ENCODE measurements at places on chromosomes 4 and X.

DNA sequence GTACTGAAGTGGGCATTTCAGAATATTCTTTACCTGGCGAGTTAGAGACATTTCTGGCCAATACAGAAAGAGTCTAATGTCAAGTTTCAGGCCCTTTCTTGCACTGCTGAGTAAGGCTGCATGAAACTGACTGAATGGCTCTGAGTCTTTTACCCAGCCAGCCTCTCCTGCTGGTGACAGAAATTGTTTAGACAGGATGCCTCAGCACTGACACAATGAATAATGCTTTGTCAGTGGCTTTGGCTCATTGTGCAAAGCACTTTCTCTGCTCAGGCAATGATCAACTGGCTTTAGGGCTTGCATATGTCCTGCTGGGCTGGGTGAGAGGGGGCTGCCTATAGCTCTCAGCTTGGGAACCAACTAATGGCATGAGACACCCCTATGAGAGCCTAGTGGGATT lies 45.5 kb downstream of the CLNK start:
- no peak for DNase-seq

DNA sequence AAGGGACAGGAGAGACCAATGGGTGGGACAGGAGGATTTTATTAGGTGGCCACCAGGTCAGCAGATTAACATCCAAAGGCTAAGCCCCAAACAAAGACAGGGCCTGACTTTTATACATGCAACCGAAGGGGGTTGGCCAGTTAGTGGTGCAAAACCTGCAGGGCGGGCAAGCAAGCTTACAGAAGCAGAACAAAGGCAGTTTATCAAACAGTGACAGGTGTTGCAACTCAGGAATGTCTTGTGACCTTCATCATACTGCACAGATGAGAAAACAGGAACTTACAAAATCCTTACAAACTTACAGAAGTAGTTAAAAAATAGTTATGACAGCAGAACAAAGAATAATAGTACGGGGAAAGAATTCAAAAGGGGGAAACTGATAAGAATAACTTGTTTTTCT lies 708.1 kb downstream of the GLUD2 start:
- DNase-seq, result no peak

- no peak for DNase-seq
Measured at GRCh38 chrX:75131973-75132627, 24.0 kb downstream of the ABCB7 start.

- no peak for DNase-seq
Measured at GRCh38 chr4:16450724-16451123, 224.5 kb upstream of the TAPT1 start.

DNA sequence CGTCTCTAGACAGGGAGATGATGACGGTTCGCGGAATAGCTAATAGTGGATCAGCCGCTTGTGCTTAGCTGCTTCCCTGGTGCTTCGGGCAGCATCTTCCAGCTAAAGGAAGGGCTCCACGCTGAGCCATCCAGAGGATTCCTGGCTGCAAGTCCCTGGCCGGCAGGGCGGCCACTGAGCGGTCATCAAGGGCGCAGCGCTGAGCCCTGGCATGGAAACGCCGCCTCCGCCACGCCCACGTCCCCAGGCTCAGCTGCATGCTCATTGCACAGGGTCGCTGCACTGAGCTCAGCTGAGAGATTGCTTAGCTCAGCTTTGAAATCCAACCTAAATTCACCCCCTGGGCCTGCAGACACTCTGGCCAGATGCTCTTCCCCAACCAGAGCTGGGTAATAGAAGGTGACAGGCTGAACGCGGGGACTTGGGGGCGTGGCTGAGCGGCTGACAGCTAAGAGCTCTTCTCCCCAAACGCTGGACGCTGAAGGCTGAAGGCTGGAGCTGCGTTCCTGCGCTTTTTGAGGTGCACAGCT lies 118.2 kb upstream of the KIT start:
- no peak for DNase-seq

DNA sequence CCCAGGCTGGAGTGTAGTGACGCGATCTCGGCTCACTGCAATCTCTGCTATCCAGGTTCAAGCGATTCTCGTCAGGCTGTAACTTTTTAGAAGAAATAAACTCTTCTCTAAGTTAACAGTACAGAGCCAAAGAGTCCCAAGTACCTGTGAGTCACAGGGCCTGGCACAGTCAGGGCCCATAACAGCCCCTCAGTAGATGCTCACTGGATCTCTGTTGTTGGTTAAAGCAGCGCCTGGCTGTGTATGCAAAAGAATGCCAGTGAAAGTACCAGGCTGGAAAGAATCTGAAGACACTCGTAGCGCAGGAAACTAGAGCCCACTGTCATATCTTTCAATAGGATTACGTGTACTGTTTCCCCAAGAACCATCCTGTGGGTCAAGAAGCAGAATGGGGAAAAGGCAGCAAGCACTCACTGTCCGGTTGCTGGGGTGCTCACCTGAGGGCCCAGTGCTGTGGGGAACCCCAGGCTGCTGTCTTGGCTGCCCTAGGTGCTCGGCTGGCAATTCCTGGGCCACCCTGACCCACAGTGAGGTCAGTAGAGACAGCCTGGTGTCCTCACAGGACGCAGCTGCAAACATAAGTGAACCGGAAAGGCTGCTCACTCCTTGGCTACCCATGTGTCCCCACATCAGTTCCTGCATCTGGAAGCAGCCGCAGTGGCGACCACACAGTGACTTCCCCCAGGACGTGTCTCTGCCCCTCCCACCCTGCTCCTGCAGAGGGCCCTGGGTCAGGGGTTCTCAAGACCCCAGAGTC lies 3.1 kb upstream of the SLBP start:
- DNase-seq, result no peak

DNA sequence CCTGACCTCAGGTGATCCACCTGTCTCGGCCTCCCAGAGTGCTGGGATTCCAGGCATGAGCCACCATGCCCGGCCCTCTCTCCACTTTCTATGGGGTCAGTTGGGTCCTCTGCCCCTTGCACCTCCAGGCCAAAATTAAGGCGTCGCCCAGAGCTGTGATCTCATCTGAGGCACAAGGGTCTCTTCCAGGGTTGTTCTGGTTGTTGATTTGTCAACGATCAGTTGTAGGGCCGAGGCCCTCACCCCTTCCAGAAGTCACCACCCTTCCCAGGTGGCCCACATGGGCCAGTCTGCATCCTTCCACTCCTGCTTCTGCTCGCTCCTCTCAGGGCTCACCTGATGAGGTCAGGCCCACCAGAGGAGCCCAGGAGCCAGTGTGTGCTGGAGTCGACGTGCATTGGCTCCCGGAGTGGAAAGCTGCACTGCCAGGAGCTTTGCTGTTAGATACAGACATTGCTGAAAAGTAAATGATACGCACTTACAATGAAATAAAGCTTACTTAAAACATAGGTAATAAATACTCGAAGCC lies 14.3 kb upstream of the TMEM271 start:
- DNase-seq, result no peak
